ENCODE measurements at places on chromosomes 12 and 14. TPM values are rescaled to one million over a fixed set of nuclear protein-coding genes. Genes with fewer than 3 reads are reported as not detected.

The RBM23 gene
- total RNA-seq: 50.2 TPM

The PA2G4 gene
- total RNA-seq: 88.2 TPM

The LRP1-AS gene
- not detected for total RNA-seq

The RPL36AL gene
- 101 TPM for total RNA-seq
